ENCODE measurements at places on chromosomes 13 and 19.

GRCh38 chr19:38830039-38830733 is 1.4 kb downstream of the ECH1 start:
- no peak for DNase-seq

DNA sequence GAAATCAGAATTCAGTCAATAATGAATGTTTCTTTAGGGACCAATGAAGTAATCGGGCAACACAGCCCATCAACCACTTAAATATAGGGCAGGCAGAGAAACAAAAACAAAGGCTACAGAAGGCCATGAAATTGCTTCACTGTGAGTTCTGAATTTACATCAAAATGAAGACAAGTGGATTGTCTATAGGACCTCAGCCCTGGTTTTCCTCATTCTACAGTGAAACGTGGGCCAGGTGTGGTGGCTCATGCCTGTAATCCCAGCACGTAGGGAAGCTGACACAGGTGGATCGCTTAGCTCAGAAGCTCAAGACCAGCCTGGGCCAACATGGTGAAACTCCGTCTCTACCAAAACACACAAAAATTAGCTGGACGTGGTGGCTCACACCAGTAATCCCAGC is 416.0 kb downstream of the KLF12 start:
- DNase-seq, result no peak

- DNase-seq, result no peak
Observed at GRCh38 chr19:38135150-38135998, 88.6 kb downstream of the DPF1 start.

- no peak for DNase-seq
Observed at GRCh38 chr19:55152017-55152416, 3.0 kb upstream of the TNNT1 start.

GRCh38 chr19:16895467-16896145 is 6.8 kb downstream of the F2RL3 start:
- no peak for DNase-seq

DNA sequence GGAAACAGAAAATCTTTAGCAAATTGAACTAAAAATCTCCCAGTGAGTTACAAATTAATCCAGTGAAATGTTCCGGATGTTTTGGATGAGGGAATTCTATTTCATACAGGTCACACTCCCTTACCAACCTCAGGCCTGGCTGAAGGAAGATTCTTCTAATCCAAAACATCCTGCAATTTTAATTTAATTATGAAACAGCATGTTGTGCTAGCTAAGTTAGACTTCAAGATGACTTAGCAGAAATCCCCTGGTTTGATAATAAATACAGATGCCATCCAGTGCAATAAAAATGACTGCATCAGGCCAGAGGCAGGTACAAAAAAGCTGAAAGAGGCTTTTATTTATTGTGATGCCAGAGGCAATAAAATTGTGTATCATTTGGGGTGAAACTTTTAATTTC is 96.7 kb upstream of the CLDN10 start:
- no peak for DNase-seq

GRCh38 chr19:53463263-53463662 is 4.3 kb upstream of the ZNF813 start:
- DNase-seq, result peak; percentile 15

- no peak for DNase-seq
Observed at GRCh38 chr19:44939668-44940067, 2.4 kb upstream of the APOC4 start.

DNA sequence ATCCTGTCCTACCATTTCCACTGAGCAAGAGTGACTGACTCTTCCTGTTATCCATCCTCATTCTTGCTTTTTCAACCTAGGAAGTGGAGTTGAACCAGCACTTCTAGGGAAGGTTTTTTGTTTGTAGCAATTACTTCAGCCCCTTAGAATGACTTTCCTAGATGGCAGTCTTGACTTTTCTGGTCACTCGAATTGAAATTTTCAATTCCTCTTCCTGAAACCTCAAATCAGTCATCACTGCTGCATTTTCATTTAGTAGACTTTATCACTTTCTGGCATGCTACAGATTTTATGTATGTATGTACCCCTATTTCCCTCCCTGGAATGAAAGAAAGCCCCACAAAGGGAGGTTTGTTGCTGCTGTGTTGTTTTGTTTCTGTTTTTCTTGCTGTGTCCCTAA is 915.9 kb downstream of the PCDH17 start:
- no peak for DNase-seq

DNA sequence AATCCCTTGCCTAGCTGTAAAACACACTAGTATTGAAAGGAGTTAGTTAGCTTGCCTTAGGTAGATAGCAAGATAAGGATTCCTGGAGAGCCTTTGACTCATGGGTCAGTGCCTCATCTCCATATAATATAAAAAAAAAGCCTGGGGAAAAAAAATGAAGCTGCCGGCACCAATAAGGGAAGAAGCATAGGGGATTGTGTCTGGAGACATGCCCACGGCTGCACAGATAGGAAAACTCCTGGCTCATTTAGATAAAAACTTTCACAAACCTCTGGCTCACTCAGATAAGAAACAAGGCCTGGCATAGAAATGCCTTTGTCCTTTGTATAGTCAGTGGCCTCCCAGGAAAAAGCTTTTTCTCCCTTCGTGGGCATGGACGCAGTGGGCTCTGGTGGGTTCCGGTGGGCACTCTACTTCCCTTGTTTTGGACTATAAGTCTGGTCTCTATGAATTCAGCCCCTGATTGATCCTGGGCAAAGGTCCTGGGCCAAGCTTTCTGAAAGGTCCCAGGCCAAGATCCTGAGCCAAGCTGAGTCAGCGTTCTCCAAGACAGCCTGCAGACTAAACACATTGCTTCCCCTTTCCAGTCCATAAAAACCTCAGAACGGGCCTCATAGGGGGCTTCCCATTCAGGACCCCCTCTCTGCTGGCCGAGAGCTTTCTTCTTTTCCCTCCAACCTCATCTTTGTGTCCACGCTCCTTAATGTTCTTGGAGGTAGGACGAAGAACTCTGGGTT is 4.9 kb upstream of the OR7A17 start:
- peak; percentile 8 for DNase-seq

DNA sequence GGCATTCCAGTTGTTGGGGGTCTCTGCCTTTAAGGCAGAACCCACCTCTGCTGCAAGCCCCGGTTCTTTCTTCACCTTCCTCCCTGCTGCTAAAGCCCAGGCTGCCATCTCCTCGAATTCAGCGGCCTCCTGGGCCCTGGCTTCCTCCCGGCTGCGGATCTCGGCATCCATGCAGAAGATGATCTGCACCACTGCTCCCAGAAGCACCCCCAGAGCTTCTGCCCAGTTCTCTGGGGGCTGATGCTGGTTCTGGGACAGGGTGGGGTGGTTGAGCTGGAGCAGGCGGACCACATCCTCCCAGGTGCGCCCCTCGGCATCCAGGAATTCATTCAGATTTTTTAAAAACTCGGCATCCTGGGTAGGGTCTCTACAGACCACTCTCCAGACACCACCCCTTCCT is 987 bp downstream of the PNMA8A start:
- no peak for DNase-seq

DNA sequence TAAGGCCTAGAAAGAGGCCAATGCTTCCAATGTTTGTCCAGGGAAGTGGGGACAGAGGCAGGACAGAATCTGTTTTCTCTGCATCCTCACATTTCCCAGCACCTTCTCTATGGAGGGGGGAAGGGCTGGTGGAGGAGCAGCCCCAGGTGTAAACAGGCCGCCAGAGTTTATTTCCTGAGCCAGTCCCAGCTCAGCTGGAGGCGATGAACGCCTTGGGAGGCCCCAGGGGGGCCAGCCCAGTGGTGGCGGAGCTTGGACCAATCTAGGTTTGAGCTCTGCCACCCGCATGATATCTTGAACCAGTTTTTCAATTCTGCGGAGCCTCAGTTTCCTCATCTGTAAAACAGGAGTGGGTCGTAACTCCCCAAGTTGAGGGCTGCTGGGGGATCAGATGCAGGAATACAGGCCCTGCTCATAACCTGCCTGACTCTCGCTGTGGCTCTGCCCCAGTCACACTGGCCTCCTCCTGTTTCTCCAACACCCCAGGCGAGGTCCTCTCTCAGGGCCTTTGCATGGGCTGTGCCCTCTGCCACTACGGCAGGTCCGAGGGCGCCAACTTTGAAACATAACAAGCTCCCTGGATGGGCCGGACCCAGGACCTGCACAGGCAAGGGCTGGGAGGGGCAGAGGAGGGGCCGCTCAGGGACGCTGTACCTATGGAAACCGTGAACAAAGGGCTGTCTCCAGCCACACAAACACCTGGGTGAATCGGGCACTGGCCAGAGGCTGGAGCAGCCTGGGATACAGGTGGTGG is 1.1 kb downstream of the TNFAIP8L1 start:
- peak; percentile 58 for DNase-seq

GRCh38 chr19:7961920-7962626 is 18.6 kb upstream of the TIMM44 start:
- DNase-seq, result no peak

DNA sequence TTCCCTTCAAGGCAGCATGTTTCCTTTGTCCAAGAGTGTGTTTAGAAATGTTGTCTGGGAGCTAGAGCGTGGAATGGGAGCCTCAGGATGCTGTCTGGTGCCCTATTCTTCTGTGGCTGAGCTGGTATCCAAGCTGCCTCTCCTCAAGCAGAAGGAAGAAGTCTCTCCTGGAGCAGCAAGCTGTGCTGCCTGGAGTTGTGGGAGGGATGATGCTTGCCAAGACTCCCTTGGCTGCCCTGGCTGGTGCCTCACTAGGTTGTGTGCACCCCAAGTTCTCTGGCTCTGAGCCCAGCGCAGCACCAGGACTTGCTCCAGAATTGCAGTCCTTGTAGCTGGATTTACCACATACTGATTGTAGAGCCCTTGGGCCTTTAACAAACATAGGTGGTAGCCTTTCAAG is 4.7 kb upstream of the CYP4F3 start:
- no peak for DNase-seq

DNA sequence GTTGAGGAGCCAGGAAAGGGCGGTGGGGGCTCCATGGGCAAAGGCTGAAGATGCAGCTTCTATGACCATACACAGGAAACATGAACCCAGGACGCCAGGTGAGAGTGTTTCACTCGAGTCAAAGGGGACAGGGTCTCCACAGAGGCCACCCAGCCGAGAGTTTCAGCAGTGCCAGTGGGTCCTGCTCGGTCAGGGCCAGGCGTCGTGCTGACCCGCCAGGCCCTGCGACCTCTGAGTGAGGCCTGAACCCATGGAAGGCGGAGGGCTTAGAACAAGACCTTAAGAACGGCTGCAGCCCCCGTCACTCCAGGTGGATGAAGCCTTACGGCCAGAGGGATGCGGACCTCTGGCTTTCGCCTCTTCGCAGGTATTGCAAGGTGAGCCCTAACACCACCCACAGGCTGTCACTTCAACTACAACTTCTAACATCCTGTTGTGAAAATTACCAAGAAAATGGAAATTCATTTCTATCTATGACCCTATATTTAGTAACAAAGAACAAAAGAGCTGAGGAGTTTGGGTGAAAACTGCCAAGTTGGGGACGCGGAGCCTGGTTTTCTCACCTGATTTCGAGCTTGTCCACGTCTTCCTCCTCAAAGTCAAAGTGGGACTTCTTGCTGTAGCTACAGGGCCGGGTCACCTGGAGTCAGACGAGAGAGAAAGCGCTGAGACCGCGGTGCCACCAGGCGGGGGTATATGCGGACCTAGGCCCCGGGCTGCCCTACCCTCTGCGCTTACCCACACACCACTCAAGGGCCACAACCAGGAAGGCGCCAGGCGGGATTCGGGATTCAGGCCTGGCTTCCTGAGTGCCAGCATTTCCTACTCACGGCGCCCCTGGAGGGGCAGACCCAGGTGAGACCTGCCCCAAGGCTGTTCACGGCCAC is 50.1 kb upstream of the C13orf46 start:
- no peak for DNase-seq

DNA sequence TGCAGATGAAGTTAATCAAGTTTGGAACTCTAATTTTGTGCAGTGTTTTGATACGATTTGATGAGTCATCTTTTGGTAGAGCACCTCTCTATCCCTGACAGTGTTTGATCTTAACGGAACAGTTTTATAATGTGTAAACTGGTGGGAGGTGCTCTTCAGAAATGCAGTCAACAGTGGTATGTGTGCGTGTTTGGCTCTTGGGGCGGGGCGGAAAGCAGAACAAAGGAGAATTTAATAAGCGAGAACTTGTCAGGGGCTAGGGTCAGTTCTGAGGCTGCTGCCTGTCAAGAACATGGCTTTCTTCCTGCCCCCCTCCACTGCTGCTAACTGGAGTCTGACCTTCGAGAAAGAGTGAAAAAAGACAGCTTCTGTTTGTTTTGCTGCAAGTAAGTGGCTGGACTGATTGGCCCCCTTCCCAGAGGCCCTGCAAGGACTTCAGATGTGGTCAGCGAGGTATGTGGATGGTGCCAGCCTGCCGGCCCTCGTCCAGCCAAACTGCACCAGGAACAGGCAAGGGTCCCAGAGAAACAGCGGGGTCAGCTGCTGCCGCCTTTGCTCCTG is 40.8 kb downstream of the BBC3 start:
- peak; percentile 79 for DNase-seq

GRCh38 chr13:29006359-29006850 is 186.3 kb downstream of the MTUS2 start:
- DNase-seq, result no peak

DNA sequence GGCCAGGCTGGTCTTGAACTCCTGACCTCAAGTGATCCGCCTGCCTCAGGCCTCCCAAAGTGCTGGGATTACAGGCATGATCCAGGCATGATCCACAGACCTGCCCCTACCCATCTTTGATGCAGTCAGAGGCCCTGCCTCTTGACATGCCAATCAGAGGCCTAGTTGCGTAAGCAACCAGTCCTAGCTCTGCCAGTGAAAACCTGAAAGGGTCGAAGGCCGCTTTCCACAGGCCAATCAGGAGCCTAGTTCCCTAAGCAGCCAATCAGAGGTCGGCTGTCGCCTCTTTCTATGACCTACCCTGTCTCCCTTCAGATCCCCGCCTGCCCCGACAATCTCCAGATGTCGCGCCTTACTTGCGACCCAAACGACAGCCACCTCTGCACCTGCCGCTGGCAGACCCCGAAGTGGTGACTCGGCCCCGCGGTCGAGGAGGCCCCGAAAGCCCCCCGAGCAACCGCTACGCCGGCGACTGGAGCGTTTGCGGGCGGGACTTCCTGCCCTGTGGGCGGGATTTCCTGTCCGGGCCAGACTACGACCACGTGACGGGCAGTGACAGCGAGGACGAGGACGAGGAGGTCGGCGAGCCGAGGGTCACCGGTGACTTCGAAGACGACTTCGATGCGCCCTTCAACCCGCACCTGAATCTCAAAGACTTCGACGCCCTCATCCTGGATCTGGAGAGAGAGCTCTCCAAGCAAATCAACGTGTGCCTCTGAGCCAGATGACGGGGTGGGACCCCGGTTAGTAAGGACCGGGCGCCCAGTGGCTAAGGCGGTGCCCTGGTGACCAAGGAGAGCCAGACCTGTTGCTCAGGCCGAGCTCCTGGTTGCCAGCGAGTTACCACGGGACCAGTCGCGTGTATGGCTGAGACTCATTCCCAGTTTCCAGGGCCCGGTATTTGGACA is 6.3 kb downstream of the SYDE1 start:
- no peak for DNase-seq

DNA sequence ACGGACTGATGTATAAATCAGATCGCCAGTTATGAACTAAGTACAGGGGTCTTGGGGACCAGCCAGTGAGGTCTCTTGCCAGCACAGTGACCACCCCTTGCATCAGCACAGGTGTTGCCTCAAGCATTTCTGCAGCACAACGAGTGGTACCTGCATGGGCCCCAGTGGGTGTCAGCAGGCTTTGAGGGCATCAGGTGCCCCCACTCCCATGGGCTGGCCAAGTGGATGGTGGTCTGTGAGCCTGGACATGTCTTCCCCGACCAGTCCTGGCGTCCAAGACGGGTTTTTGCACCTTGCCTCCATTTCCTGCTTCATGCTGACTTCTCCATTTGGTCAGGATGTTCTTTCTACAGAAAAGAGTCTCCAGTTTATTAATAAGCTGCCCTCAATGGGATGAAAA is 22.4 kb upstream of the ARHGEF7 start:
- no peak for DNase-seq
